Stimulated activated naive CD4-positive, alpha-beta T cell treated with Interleukin-2 at 50 U/mL for 16 hours (primary cell): ENCODE measurements at places on chromosomes 16 and 17.

- DNase-seq, result no peak
These were observed 3.0 kb downstream of the SYNGR3 start for GRCh38 chr16:1992704-1993317.

GRCh38 chr17:351875-352420 lies 659 bp downstream of the RPH3AL start:
- DNase-seq, result no peak

GRCh38 chr16:81630635-81631031 lies 148.5 kb upstream of the PLCG2 start:
- DNase-seq, result no peak

- no peak for DNase-seq
These were observed 21.3 kb upstream of the SLC35B1 start for GRCh38 chr17:49729069-49729468.

GRCh38 chr17:3690094-3690715 lies 5.8 kb downstream of the P2RX5 start:
- no peak for DNase-seq

GRCh38 chr16:55478827-55479429 lies at the start of gene MMP2:
Gene MMP2 (plus strand): TSS chr16:55479198. CDS start chr16:55479480, 282 bp downstream.
- no peak for DNase-seq

DNA sequence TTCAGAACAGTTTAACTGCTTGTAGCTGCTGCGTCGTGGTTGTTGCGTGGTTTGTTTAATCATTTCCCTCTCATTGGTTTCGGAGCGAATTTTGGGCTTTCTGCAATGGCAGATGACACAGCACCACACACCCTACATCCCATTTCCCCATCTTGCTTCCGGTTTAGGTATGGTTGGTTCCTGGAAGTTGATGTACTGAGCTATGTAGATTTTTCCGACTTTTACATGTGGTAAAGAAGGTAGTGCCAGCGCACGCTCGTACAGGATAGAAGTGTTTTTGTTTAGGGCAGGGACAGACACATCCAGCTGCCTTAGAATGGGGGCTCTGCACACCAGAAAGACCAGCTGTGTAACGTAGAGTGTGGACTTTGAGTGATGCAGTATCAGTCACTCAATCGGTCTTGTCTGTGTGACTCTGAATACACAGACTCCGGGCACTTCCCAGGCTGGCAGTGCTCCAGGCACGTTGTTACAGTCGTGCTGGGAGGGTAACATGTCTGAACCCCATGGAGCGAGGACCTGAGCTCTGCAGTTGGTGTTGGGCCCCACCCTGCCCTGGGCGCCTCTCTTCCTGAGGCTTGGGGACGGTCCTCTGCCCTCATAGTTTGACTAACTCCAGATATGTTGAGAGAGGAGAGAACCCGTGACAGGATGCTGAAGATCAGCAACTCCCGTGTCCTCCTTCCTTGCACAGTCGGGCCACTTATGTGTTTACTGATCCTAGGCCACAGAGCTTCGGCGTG lies 172.0 kb upstream of the CHMP6 start:
- peak; percentile 18 for DNase-seq

DNA sequence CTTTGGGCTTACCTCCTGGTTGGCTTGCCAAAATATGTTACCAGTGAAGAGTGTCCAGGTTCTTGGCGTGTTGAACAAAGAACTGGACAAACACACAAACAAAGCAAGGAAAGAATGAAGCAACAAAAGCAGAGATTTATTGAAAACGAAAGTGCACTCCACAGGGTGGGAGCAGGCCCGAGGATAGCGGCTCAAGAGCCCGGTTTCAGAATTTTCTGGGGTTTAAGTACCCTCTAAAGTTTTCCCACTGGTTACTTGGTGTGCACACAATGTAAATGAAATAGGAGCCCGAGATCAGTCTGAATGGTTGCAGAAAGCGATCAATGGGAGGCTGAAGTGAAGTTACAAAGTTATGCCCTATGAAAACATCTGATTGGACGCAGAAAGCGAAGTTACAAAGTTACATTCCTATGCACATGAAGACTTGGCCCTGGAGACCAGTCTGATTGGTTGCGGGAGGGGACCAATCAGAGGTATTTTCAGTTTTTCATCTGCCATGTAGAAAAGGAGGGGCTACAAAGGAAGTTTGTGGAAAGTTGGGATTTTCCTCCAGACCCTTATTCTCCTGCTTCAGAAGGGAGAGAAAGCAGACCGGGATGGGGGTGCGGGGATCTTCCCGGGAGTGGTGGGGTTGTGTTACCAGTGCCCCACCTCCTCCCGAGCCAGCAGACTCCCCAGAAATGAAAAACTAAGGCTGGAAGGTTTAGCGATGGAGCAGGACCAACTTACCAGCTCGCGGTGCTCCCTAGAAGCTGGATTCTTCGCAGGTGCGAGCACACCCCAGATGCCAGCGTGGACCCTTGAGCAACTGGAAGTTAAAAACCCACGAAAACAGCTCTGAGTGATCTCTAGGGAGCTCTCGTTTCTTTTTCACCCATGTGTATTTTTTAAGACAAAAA lies at the start of gene SLFN12:
Gene SLFN12, minus strand, starts transcription at position 325 of the 899 bp plus-strand sequence. CDS start 9,472 bp downstream, outside the sequence.
- peak; percentile 21 for DNase-seq

DNA sequence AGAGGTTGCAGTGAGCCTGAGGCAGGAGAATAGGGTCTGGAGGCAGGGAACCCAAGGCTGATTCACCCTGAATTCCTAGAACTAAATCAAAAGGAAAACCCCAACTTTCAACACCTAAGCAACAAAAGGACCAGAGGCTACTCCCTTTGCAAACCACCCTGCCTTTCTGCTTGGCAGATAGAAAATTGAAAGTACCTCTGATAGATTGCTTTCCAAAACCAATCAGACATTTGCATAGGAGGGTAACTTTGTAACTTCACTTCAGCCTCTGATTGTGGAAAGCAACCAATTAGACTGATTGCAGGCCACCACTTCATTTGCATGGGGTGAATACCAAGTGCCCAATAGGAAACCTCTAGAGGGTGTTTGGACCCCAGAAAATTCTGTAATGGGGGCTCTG lies 10.9 kb upstream of the TMEM98 start:
- DNase-seq, result no peak

DNA sequence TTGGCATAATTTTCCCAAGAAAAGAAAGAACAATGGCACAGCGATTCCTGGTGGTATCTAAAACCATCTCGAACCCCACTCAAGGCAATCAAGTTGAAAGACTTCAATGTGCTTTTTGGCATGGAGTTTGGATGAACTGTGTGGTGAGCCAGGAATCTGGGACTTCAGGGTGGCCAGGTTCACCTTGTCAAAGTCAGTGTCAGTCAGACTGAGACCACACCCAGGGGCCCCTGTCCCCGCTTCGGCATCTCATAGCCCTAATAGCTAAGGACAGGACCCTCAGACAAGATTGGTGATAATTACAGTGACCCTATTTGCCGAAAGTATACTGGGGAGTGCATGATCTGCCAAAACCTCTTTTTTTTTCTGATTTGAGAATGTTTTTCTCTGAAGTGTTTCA lies 25.8 kb downstream of the WFDC1 start:
- no peak for DNase-seq

GRCh38 chr17:4198995-4199394 lies 56.0 kb downstream of the CYB5D2 start:
- no peak for DNase-seq

DNA sequence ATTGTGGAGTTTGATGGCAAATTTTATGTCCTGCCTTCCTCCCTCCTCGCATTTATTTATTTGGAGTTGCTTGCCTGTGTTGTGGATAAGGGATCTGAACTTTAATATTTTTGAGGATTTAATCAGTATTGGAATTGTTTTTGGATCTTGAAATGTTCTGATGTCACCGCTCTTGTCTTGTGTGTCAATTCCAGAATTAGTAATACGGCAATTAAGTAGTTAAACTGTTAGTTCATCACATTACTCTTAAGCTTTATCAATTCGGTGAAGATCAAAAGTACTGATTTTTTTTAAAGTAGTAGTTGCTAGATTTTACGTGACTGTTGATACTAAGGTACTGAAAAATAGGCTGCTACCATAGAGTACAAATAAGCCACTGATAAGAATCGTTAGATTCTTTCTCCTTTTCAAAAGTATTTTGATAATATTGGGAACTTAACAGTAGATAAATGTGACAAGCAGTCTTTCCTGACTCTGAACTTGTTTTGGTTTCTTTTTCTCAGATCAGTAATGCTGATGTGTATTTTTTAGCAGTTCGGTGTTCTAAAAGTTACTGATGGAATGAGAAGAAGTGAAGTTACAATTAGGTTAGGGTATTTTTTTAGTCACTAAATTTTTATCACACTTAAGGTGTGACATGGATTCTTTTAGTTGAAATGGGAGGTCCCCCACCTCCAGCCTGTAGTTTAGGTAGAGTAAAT lies 2.0 kb downstream of the RBBP6 start:
- no peak for DNase-seq
